Endothelial cell (in vitro differentiated cells): ENCODE measurements at places on chromosomes 16 and 17.

DNA sequence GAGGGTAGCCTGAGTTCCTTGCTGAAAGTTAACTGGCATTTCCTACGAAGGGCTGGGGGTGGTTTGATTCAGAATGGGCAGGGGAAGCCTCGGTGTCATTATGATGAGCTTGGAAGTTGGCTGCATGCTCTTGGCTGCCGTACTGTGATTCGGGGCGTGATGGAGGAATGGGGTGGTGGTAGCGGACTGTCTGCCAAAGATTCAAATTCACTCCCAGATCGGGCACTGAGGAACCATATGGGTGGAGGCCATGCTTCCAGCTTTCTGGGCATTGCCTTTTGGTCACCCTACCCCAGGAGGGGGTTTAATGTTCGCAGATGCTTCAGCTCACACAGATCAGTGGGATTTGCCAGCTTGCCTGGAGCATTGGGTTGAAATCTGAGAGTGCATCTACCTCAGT lies 492.8 kb upstream of the EEF2KMT start:
- H3K36me3 ChIP-seq = no peaks in the 10 kb centered on the region
- H3K27ac ChIP-seq = no peak overlapping the region
- H3K4me3 ChIP-seq = no peak overlapping the region
- peaks cover 4% of the 10 kb centered on the region for H3K27me3 ChIP-seq

GRCh38 chr16:7423434-7424044 lies 90.9 kb downstream of the RBFOX1 start:
- H3K4me3 ChIP-seq = no peak overlapping the region
- no peak overlapping the region for H3K27ac ChIP-seq
- peaks cover 4% of the 10 kb centered on the region for H3K27me3 ChIP-seq
- no peak for DNase-seq

DNA sequence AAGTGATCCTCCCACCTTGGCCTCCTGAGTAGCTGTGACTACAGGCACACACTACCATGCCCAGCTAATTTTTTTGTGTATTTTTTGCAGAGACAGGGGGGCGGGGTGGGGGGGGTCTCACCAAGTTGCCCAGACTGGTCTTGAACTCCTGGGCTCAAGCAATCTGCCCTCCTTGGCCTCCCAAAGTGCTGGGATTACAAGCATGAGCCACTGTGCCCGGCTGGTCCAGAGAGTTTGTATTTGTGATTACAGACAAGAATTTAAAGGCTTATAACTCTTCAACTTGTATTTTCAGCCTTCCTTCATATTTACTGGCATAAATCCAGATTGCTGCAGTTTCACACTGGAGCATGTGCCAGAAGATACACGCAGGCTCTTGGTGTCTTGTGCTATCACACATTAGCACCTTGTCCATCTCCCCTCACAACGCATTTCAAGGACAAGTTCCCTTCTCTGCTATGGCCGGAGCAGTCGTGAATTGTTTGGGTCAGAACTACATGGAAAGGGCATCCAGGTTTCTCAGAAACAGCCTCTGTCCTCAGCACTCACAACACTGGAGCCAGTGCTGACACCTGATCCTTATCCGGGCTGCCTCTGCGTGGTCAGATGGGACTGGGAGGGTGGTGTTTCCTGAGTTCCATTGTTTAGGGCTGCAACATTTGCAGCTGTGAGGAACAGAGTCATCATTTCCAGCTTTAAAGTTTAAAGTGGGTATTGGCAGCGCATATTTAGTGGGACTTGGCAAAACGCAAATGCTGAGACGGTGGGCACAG lies 28.1 kb downstream of the WSCD1 start:
- H3K4me1 ChIP-seq = peaks cover 52% of the 10 kb centered on the region
- peaks cover 41% of the 10 kb centered on the region for H3K36me3 ChIP-seq
- peaks cover 6% of the 10 kb centered on the region for H3K27me3 ChIP-seq
- peak; percentile 47 for DNase-seq

DNA sequence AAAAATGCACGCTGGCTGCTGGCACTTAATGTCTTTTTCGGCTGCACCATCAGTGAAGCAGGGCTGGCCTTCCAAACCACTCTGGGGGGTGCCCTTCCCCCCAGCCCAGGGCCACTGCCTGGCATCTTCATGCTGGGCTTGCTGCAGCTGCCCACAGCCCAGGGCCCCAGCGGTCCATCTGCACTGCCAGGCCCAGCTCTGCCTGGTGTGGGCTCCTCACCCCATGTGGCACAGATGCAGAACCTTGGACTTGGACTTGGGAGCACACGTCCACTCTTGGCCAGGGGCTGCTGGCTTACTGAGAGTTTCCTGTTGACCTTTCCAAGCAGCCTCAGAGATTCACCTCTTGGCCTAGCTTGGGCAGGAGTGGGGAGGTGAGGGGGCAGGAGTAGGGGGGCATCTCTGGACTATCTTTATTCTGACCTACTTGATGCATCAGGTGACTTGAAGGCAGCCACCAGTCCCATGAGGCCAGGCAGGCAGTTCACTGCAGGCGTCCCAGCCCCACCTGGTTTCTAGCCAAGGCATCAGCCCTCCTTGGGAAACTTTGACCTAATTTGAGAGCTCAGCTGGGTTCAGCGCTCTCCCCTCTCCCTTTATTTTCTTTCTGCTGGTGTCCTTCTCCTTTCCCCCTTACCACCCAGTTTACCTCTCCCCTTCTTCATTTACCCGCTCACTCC lies 365.8 kb downstream of the CPPED1 start:
- no peak overlapping the region for H3K27ac ChIP-seq
- no peak overlapping the region for H3K4me3 ChIP-seq
- DNase-seq = no peak
- H3K36me3 ChIP-seq = no peaks in the 10 kb centered on the region
- peaks cover 6% of the 10 kb centered on the region for H3K4me1 ChIP-seq

- H3K27me3 ChIP-seq = no peaks in the 10 kb centered on the region
- H3K4me1 ChIP-seq = no peaks in the 10 kb centered on the region
- no peak overlapping the region for H3K4me3 ChIP-seq
- H3K36me3 ChIP-seq = peaks cover 10% of the 10 kb centered on the region
- H3K27ac ChIP-seq = no peak overlapping the region
- no peak for DNase-seq
These were observed 31.5 kb downstream of the TADA2A start for GRCh38 chr17:37438141-37438540.

DNA sequence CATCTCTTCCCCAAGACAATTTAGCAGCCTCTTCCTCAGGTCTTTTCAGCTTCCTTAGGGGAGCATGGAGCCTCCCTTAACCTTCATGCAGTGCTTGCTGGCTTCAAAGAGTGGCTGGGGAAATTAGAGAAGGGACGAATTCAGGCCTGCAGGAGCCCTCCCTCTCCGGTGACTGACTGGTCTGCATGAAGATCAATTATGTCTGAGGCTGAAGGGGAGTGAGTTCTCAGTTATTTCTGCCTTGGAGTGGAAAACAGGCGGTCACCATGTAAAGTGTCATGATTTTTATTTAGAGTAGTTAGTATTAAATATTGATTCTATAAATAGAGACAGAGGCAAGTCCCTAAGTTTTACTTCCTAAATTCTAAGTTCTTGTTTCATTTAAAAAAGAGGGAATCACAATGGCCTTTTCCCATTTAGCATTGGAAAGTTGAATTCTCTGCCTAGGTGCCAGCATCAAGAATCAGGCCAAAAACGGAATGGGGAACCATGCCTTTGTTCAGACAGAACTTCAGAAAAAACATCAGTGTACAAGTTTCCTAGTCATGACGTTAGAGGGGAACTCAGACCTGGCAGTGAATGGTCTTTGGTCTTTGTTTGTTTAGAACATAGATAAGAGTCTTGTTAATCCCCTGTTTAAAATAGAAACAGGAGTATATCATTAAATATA lies 4.4 kb downstream of the GABARAPL2 start:
- peaks cover 51% of the 10 kb centered on the region for H3K36me3 ChIP-seq
- peaks cover 56% of the 10 kb centered on the region for H3K4me1 ChIP-seq
- no peak overlapping the region for H3K4me3 ChIP-seq
- no peak for DNase-seq
- peaks cover 17% of the 10 kb centered on the region for H3K27me3 ChIP-seq
- no peak overlapping the region for H3K27ac ChIP-seq

GRCh38 chr17:49457564-49458535 lies 37.2 kb upstream of the NGFR start:
- H3K27ac ChIP-seq = no peak overlapping the region
- H3K36me3 ChIP-seq = no peaks in the 10 kb centered on the region
- no peak for DNase-seq
- no peak overlapping the region for H3K4me3 ChIP-seq

GRCh38 chr16:50628156-50628802 lies 52.8 kb downstream of the SNX20 start:
- no peak overlapping the region for H3K4me3 ChIP-seq
- H3K27me3 ChIP-seq = peaks cover 14% of the 10 kb centered on the region
- H3K36me3 ChIP-seq = no peaks in the 10 kb centered on the region
- DNase-seq = no peak

GRCh38 chr16:75216127-75216526 lies 2.7 kb upstream of the CTRB1 start:
- no peaks in the 10 kb centered on the region for H3K36me3 ChIP-seq
- H3K4me1 ChIP-seq = no peaks in the 10 kb centered on the region
- H3K4me3 ChIP-seq = no peak overlapping the region
- H3K27me3 ChIP-seq = peaks cover 6% of the 10 kb centered on the region
- no peak for DNase-seq

DNA sequence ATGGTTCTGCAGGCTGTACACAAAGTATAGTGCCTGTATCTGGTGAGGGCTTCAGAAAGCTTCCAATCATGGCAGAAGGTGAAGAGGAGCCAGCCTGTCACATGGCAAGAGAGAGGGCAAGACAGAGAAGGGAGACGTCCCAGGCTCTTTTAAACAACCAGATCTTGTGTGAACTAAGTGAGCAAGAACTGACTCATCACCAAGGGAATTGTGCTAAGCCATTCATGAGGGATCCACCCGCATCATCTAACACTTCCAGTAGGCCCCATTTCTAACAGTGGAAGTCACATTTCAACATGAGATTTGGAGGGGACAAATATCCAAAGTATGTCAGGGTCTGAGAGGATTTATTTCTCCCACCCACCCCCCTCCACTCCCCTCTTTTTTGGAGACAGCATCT lies 56.2 kb upstream of the ELAC2 start:
- no peak for DNase-seq
- no peaks in the 10 kb centered on the region for H3K27me3 ChIP-seq
- H3K4me1 ChIP-seq = no peaks in the 10 kb centered on the region
- no peaks in the 10 kb centered on the region for H3K36me3 ChIP-seq
- no peak overlapping the region for H3K4me3 ChIP-seq
- no peak overlapping the region for H3K27ac ChIP-seq
